ENCODE measurements at places on chromosomes 2 and 18. TPM values are rescaled to one million over a fixed set of nuclear protein-coding genes. Genes with fewer than 3 reads are reported as not detected.
A peak's percentile ranks its signal among the peaks of the same experiment; 100 is the strongest.

The RAD51AP2 gene
- not detected for total RNA-seq

The RESP18 gene
- total RNA-seq = not detected

The GRB14 gene
- 1.4 TPM for total RNA-seq

The BMP10 gene
- total RNA-seq = not detected

The LINC00305 gene
- total RNA-seq = not detected

The MROH2A gene
- total RNA-seq = not detected

GRCh38 chr18:36593001-36593400 lies 235.8 kb downstream of the TPGS2 start:
- DNase-seq = no peak

DNA sequence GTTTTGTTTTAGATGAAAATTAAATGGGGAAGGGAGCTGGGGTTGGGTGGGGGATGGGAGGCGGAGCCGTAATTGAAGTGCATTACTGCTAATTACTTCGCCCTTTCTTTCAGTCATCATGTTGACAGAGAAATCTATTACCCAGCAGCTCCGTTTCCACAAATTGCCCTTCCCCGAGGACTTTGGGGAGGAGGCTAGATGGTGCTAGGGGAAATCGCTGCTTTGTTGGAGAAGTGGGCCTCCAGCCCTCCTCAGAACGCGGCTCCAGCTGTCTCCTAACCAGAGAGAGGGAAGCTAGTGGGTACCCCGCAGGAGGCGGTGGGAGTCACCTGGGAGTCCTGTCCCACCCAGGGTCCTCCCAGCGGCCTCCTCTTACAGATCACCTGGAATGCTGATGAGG lies 130.9 kb upstream of the MYCN start:
- no peak for DNase-seq

DNA sequence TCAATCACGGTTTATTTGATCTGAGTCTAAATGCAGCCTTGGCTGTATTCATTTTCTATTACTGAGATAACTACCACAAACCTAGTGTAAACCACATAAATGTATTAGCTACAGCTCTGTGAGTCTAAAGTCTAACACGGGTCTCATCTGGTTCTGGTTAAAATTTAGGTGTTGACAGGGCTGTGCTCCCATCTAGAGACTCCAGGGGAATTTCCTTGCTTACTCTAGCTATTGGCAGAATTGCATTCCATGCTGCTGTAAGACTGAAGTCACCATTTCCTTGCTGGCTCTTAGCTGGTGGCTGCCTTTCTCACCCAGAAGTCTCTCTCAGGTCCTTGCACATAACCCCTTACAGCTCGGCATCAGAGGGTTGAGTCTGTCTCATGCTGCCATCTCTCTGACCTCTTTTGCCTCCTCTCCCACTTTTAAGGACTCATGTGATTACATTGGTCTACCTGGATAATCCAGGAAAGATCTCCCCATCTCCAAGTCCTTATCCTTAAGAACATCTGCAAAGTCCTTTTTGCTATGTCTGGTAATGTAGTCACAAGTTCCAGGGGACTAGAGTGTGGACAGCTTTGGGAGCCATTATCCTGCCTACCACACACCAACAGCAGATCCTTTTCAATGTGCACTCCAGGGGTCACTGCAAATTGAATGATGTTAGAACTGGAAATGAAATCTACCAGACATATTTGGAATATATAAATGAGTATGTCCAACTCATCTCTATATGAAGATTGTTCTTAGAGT lies 207.0 kb upstream of the AGAP1 start:
- no peak for DNase-seq

- no peak for DNase-seq
Measured at GRCh38 chr2:128234613-128235012, 84.1 kb downstream of the HS6ST1 start.

DNA sequence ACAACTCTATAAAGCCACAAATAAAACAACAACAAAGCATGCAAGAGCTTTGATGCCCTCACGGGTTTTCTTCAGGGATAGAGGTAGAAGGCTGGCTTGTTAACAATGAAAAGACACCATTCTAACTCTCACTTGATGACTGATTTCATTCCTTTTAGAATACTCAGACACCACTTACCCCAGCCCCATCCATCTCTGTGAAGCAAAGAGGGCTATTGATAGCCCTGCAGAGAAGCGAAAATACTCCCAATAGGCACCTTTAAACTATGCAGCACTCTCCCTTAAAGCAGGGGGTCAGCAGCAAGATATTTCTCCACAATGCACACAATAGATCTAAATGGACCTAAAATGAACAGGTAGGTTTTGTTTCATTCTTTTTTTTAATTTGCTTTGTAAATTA lies 35.1 kb downstream of the ZNF385B start:
- DNase-seq = no peak

GRCh38 chr2:37916512-37917082 lies 8.5 kb upstream of the RMDN2 start:
- peak; percentile 89 for DNase-seq

GRCh38 chr18:37565977-37566478 lies 430 bp upstream of the CELF4 start:
- peak; percentile 46 for DNase-seq

GRCh38 chr2:75640621-75641121 lies 5.9 kb upstream of the MRPL19 start:
- peak; percentile 62 for DNase-seq
